ENCODE measurements at places on chromosomes 6 and 20.

GRCh38 chr6:79657238-79657637 lies 26.1 kb downstream of the SH3BGRL2 start:
- no peak for DNase-seq

GRCh38 chr6:5379647-5380242 lies 118.4 kb downstream of the FARS2 start:
- DNase-seq = no peak

- DNase-seq = no peak
These were observed at the start of gene KIAA1755 for GRCh38 chr20:38260378-38261053. Gene KIAA1755 (minus strand): TSS chr20:38260735. CDS start chr20:38260500, 235 bp downstream.

DNA sequence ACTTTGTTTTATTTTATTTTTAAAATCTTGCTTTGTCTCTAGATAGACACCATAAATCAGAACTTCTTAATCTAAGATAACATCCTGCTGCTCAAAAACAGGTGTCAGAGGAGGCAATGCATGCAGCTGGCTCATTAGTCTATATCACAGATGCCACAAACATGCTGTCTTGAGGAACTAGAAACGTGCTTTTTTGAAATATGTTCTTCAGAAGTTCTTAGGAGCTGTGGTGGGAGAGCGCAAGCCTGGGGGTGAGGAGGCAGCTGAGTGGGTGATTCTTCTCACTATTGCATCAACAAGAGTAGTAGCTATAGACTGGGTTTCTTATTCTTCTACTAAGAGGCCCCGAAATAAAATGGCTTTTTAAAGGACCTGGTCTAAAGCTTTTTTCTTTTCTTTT lies 23.4 kb downstream of the IL22RA2 start:
- no peak for DNase-seq

- DNase-seq = no peak
These were observed 247.5 kb upstream of the GMDS start for GRCh38 chr6:2492686-2493523.

GRCh38 chr6:13613029-13613594 lies 2.0 kb upstream of the NOL7 start:
- no peak for DNase-seq

- no peak for DNase-seq
These were observed 27.7 kb downstream of the FAM50B start for GRCh38 chr6:3876866-3877265.

DNA sequence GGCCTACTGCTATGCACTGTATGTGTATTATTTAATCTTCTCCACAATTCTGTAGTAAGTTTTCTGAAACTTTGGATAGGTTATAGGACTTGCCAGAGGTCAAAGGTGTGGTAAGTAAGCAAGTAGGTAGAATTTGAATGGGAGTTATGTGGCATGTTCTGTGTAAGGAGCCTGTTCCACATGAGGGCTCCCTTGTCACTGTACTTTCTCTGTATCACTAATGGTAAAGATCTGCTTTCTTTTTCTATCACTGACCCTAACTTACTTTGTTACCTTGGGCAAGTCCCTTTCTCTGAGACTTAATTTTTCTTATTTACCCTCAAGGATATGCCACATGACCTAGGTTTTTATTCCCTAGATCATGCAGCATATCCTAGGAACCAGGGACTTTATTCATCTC lies 50.3 kb downstream of the EIF2S2 start:
- no peak for DNase-seq

DNA sequence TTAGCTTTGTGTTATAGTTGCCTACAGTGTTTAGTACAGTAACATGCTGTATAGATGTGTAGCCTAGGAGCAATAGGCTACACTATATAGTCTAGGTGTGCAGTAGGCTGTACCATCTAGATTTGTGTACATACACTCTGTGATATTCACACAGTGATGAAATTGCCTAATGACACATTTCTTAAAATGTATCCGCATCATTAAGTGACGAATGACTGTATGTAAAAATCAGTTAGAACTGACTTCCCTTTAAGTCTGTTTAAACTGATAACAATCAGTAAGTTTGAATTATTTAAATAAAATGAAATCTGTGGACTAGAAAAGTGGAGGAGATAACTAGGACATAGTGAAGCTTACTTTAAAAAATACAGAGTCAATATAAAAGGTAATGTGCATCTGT lies 176.1 kb downstream of the CDKAL1 start:
- DNase-seq = no peak

DNA sequence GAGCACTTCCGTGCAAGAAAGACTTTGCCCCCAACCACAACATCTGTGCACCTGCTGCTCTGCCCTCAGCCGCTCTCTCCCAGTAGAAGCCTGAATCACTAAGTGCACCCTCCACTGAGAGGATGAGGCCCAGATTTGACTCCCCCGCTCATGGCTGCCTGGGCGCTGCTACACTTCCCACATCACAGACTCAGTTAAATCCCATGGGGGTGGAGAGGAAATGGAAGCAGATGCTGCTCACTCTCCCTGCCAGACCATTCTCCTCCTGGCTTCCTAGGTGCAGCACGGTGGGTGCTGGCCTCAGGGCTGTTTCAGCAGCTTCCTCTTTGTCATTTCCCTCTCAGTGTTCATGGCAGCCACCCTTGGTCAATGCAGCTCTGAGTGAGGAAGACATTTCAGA lies 4.8 kb downstream of the CST5 start:
- no peak for DNase-seq

DNA sequence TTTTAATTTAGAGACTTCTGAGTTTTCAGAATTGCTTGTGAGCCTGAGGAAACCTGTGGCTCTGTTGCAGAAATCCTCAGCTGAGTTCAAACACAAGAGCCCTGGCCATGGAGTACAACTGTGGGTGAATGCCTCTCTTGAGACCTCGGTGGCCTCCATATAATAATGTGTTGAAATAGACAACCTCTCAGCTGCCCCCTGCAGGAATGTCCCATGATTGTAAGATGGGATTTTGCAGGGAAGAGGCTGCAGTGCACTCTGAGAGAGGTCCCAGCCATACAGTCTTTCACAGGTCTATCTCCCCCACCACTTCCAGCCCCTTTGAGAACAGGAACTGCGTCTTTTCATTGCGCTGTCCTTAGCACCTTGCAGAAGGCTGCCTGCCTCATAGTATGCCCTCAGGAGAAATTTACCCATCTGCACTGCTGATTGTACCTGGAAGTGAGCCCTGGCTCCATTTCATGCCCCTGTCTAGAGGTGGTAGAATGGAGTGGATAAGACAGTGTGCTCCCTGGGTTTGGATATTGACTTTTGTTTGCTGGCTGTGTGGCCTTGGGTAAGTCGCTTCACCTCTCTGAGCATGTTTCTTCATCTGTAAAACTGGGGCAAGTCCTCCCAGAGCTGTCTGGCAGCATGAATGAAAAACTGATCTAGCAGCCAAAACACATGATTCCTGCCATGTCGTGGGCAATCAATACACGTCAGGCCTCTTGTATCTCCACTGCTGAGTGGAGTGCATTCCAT lies 16.8 kb upstream of the CDH22 start:
- DNase-seq = no peak

DNA sequence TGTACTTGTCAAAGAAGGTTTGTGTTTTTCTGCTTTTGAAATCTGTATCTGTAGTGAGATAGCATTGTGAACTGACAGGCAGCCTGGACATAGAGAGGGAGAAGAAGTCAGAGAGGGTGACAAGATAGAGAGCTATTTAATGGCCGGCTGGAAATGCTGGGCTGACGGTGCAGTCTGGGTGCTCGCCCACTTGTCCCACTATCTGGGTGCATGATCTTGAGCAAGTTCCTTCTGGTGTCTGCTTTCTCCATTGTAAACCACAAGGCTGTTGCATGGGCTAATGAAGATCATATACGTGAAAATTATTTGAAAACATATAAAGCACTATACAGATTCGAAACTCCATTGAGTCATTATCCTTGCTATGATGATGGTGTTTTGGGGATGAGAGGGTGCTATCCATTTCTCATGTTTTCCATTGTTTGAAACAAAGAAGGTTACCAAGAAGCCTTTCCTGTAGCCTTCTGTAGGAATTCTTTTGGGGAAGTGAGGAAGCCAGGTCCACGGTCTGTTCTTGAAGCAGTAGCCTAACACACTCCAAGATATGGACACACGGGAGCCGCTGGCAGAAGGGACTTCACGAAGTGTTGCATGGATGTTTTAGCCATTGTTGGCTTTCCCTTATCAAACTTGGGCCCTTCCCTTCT lies 18.4 kb downstream of the CD83 start:
- no peak for DNase-seq

GRCh38 chr20:54557806-54558590 lies 82.6 kb downstream of the DOK5 start:
- DNase-seq = no peak

DNA sequence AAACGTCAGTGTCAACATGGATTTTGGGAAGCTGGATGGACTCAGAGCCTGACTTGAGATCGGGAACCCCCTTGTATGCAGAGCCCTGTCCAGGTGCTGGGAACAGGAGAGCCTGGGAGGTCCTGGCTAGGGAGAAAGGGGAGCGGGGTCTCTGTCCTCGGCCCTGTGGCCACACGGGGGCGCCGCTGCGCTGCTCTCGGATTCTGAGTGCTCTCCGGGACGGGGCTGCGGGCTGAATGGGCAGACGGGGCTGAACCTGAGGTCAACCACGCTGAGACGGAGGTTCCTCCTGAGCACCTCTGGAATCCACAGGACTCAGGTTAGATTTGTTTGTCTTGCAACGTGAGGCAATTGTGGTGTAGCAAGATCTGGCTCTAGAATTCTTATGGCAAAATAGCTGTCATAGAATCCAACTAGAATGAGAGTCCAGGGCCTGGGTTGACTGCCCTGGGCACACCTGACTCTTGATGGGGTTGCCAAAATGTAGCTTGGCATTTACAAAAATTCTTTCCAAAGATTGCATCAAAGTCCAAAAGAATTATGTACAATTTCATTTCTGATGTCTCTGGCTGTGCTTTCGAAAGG lies 20.6 kb upstream of the HLA-F start:
- DNase-seq = peak; percentile 81

DNA sequence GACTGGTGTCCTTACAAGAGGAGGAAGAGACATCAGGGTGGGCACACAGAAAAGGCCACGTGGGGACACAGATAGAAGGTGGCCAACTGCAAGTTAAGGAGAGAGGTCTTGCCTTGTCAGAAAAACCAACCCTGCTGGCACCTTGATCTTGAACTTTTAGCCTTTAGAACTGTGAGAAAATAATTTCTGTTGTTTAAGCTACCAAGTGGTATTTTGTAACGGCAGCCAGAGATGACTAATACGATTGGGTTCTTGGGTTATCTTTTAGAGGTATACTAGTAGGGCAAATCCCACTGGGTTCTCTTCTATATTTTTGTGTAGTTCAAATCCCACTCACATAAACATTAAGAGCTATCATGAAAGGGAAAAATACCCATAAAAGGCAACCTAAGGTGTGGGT lies 31.9 kb upstream of the ZBTB24 start:
- DNase-seq = no peak

GRCh38 chr20:11652128-11652527 lies 265.6 kb upstream of the BTBD3 start:
- no peak for DNase-seq

DNA sequence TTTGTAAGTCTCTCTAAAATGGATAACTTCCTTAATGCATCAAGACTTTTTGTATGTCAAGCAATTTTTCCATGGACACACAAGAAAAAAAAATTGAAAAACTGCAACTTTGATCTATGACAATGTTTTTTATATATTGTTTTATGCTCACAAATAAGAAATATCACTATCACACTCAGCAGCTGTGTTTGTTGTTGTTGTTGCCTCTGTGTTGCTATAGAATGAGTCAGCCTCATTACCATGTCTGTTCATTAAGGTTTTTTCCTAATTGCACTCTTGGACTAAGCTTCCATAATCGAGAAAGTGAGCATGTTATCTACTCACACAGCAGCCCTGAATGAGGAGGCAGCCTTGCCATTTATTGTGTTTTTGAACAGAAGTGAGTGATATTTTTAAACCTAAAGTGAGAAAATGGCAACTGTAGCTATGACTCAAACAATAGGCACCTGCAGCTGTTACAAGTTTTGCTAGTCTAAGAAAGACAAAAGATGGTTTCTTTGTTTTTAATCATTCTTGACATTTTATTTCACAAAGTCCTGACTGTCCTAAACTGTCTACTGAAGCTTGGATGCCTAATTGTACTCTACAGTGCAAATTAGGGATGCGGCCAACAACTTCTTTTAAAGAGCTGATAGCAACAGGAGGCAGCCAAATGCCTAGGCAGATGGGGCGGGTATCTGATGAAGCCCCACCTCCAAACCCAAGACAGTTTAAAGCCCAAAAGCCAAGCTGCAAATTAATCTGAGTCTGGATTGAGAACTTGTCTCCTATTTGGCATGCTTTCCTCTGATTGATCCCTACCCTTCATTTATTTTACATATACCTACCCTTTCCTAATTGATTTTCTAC lies 77.9 kb upstream of the DOK5 start:
- no peak for DNase-seq

DNA sequence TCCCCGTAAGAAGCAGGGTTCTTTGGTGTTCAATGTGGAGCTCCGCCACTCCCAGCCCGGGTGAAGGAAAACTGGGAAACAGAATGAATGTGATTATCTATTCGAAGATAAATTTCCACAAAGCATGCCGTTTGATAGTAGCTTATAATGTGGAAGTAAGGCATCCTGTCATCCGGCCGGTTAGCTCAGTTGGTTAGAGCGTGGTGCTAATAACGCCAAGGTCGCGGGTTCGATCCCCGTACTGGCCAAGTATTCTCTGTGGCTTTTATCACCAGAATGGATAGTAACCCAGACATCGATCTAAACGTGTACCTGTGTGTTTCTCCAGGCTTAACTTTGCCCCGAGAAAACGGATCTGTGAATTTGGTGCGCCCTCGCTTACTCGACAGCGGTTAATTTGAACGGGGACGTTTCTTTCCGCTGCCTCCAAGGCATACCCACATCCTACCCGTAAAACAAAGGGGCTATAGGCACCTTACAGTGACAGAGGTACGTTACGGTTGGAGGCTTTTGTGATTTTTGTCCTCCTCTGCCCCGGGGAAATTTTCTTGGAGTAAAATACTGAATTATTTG lies 215.2 kb upstream of the ZNF184 start:
- peak; percentile 83 for DNase-seq

DNA sequence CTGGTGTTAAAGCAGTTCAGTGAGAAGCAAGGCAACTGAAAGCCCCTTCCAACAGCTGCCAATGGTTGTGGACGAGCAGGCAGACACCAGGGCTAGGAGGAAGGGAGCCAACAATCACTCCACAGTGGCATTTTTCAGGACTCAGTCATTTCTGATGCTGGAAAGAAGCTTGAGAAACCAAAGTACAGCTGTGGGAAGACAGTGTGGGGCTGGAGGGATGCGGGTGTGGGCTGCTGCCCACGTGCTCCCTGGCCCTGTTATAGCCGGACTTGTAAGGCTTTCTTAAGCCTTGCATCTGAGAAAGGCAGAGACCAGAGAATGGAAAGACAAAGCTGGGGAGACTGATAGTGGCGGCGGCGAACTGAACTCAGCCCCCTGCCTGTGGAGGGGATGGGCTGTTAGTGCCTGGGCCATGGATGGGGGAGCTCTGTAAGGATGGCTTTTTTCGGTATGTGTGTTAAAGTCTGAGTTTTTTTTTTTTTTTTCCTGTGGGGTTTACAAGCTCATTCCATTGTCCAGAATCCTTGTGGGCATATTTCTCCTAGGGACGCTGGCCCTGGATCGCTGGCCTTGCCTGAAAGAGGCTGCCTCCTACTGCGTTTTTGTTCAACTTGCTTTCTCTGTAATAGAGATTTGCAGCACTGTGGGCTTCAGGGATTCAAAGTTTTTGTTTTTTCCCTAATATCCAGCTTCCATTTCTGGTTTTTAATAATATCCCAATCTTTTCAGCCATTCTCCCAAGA lies 91.7 kb downstream of the GJA10 start:
- DNase-seq = no peak

- DNase-seq = no peak
These were observed 49.3 kb downstream of the LYRM4 start for GRCh38 chr6:5211492-5211891.

Measured in activated naive CD4-positive, alpha-beta T cell treated with anti-CD3 and anti-CD28 coated beads, Interleukin-2, amount 50 U/mL, for 16 hours (primary cell).